ENCODE measurements at places on chromosomes 6 and 20. TPM values are rescaled to one million over a fixed set of nuclear protein-coding genes. Genes with fewer than 3 reads are reported as not detected.

Gene FAM229B
- total RNA-seq, result 86.6 TPM

Gene TXLNB
- total RNA-seq, result 125 TPM

DNA sequence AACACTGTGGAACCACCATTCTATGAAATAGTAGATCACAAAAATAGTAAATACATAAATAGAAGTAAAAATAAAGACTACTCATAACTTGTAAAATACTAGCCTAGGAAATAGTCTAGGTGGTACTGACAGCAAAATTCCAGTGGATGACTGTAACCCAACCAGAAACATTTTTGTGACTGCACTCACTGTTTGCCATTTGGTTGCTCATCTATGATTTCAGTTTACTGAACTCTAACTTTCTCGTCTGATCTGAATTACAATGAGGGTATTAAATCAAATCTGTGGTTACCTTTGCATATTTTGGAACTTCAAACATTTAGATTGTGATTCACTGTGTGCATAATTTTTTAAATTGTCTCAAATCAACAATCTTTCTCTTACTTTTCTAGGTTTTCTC is 151.1 kb downstream of the KHDC1L start:
- DNase-seq, result no peak

- DNase-seq, result no peak
These were observed 5.4 kb downstream of the OR2H2 start for GRCh38 chr6:29590218-29590808.
